ENCODE measurements at places on chromosomes 7 and 10. TPM values are rescaled to one million over a fixed set of nuclear protein-coding genes. Genes with fewer than 3 reads are reported as not detected.

Gene ADCY1
- total RNA-seq: 0.72 TPM

Gene DYNC1I1
- 0.54 TPM for total RNA-seq

Gene CPN1
- total RNA-seq: not detected

Gene NEUROG3
- total RNA-seq: not detected

Gene PROSER2
- 4.7 TPM for total RNA-seq

Gene INMT
- total RNA-seq: 219 TPM

Data from fibroblast of the aortic adventitia (primary cell).